ENCODE measurements at places on chromosomes 1 and 21. TPM values are rescaled to one million over a fixed set of nuclear protein-coding genes. Genes with fewer than 3 reads are reported as not detected.
A peak's percentile ranks its signal among the peaks of the same experiment; 100 is the strongest.

Gene RSBN1
- 36.5 TPM for total RNA-seq

DNA sequence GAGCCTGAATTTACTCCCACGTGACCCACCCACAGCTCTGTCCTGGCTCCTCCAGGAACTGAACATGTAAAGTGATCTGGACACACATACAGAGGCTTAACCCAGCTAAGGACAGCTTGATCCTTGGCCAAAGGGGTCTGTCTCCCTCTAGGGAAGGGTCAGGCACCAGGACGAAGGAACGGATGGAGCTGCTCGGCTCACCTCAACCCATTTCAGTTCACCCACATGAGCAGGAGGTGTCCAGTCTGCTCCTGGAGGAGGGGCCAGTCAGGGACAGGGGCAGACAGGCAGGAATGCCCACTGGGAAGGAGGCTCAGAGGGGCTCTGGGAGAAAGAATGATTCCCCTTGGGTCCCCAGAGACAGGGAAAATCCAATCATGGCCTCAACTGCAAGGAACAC, 567.2 kb downstream of the PTPRU start:
- H3K27ac ChIP-seq, result no peak overlapping the region
- no peak overlapping the region for H3K4me3 ChIP-seq
- DNase-seq, result no peak
- H3K4me1 ChIP-seq, result no peaks in the 10 kb centered on the region
- H3K27me3 ChIP-seq, result no peaks in the 10 kb centered on the region

Gene SPATA46
- total RNA-seq, result not detected

Gene LIPI
- not detected for total RNA-seq

- H3K27me3 ChIP-seq, result no peaks in the 10 kb centered on the region
- H3K36me3 ChIP-seq, result no peaks in the 10 kb centered on the region
- DNase-seq, result peak; percentile 78
- H3K27ac ChIP-seq, result peak within 1 kb of the TSS; percentile 95
Measured at GRCh38 chr1:167936930-167937708, at the start of gene MPC2. Gene MPC2, minus strand, starts transcription at chr1:167937072. Its CDS starts 1,231 bp downstream, at chr1:167935841.
